ENCODE measurements at places on chromosomes 13 and 19. TPM values are rescaled to one million over a fixed set of nuclear protein-coding genes. Genes with fewer than 3 reads are reported as not detected.

Gene CXCL17
- not detected for total RNA-seq

Gene ZNF737
- total RNA-seq = 74.9 TPM

Gene DENND1C
- 0.18 TPM for total RNA-seq

GRCh38 chr19:3378352-3379150 is 12.2 kb downstream of the NFIC start:
- DNase-seq = no peak

DNA sequence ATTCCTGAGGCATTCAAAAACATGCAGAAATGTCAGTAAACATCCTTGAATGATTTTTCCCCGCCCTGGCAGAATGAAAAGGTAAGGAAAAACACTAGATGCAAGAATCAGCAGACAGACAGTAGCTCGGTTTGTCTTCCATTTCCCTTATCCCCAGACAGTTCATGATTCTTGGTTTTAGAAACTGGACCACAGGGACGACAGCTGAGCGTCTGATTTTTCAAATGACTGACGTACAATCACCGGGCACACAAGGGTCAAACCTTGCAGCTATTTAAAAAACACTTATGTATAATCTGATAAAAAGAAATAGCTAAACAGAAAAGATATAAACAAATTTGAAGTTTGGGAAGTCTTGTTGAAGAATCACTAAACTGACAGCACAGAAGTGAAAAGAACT is 47.1 kb downstream of the DCLK1 start:
- DNase-seq = no peak

DNA sequence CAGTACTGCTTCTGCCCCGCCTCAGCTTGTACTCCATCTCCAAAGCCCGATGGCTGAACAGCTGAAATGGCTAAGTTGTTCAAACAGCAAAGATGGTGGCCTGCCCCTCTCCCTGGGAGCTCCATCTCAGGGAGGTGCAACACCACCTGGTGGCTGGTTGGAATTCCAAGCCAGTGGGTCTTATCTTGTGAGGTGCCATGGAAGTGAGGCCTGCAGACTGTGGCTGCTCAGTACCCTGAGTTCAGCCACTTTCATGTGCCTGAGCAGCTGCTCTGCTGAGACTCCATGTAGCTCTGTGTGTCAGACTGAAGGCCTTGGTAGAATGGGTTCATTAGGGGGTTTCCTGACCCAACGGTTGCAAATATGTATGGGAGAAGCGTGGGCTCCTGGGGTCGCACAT is 67.3 kb upstream of the SPRY2 start:
- DNase-seq = no peak

DNA sequence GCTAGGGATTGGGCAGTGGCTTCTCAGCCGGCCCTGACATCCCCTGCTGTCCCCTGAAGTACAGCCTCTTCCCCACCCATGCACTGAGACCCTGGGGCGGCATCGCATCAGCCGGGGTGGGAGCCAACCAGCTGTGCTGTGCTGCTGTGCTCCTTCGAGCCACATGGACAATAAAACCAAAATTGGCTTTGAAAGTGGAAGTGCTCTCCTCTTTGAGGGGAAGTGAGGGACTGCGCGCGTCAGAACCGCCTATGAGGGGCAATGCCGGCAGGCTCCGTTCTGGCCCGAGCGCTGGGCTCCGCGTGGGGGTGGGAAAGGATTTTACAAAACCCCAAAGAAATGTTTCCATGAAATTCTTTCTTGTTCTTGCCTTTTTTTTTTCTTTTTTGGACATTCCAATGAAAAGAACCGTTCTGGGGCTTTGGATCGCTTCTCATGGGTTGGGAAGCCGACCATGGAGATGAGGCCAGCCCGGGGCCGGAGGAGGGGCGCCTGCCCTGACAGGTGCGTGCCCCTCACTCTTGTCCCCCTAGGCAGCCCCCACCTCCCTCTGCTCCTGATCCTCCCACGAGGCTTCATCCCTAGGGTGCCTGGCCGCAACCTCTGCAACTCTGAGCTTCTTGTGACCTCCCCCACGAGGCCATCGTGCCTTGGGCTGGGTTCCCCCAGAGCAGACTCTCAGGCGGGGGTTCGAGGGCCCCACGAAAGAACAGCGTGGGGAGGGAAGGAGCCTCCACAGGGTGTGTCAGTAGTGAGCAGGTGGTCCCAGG is 22.6 kb downstream of the KLHL26 start:
- no peak for DNase-seq

GRCh38 chr13:94228763-94229162 is 250.7 kb downstream of the DCT start:
- no peak for DNase-seq

- DNase-seq = no peak
Measured at GRCh38 chr13:112446867-112447266, 70.7 kb downstream of the SPACA7 start.

- no peak for DNase-seq
Measured at GRCh38 chr13:101346942-101347728, 69.2 kb downstream of the NALCN start.

DNA sequence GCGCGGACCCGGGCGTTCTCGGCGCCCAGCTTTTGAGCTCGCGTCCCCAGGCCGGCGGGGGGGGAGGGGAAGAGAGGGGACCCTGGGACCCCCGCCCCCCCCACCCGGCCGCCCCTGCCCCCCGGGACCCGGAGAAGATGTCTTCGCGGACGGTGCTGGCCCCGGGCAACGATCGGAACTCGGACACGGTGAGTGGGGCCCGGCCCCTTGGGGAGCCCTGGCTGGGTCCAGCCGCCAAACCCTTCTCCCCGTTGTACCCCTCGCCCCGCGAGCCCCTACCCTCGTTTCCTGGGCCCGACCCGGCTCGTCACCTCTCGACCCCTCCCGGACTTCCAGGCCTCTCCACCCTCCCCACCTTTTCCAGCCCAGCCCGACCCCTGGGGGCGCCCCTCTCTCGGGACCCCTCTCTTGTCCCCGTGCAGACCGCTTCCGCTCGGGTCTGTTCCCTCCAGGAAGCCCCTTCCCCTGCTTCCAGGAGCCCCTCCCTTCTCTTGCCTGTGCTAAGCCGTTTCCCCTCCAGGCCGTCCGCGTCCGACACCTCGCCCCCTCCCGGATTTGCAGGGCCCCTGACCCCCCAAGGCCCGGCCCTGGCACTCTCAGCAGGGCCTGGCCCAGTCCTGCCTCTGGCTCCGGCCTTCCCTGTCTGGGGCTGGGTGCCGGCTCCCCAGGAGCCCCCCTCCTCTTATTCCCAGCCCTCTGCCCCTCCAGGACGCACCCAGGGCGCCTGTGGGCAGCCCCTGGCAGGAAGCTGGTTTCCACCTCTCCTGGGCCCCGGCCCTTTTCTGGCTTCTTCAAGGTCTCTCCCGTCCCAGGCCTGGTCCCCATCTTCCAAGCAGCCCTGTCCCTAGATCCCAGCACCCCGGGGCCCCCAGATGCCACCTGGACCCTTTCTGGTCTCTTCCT is 632 bp downstream of the MARK4 start:
- peak; percentile 17 for DNase-seq

DNA sequence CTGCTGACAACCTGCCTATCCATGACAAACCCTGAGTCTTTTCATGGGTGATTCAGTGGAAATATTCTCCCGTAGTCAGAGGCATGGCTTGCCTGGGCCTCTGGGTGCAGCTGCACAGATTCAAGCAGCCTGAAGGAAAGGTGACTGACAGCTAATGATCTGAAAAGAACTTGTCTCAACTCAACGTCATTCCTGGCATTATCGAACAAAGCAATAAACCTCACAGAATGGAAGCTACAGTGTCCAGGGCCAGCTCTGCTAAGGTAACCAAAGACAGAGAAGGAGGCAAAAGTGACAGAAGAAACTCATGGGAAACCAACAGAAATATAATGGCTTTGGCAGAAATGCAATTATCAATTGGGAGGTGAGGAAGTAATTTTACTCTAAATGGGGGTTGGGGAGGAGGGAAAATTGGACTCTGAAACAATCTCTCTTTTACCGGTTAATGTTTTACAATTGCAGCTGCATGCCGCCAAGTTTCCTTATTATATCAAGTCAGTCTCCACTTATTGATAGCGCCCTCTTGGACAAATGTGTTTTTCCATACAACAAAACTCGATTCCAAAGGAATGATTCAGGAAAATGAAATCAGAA is 12.9 kb downstream of the STARD13 start:
- no peak for DNase-seq

GRCh38 chr19:44747739-44748425 is 626 bp upstream of the BCL3 start:
- DNase-seq = no peak

Measured in cerebellum (tissue), 4 donors.